ENCODE measurements at places on chromosomes 2 and 18. TPM values are rescaled to one million over a fixed set of nuclear protein-coding genes. Genes with fewer than 3 reads are reported as not detected.

DNA sequence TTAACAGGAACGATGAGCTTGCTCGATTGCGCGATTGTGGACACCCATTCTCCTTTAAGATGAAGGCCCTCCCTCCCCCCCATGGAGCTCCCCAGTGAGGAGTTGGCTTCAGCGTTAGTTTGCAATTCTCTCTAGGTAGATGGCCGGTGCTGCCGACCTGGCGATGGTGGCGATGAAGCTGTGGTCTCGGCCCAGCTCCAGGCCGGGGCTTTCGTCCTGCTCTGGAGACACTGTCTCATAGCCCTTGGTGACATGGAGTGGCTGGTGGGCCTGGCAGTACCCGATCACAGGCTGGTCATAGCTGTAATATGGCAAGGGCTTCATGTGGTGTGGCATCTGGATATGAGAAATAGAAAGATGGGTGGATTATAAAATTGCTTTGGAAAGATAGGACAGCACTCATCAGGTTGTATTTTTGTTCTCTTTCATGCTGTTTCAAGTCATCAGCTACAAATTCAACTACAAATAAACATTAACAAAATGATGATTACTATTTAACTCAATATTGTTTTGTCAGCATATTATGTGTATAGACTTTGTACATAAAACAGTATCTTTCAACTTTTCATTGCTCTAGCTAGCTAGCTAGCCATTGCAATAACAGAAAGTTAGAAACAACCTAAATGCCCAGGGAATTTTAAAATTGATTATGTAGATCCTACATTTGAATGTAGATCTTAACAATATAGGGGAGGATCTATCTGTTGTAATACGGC is 773.4 kb downstream of the LRRTM4 start:
- H3K27ac ChIP-seq = no peak overlapping the region
- no peak overlapping the region for H3K4me3 ChIP-seq
- DNase-seq = no peak
- H3K27me3 ChIP-seq = no peaks in the 10 kb centered on the region
- no peaks in the 10 kb centered on the region for H3K4me1 ChIP-seq

- H3K4me3 ChIP-seq = no peak overlapping the region
- no peaks in the 10 kb centered on the region for H3K27me3 ChIP-seq
- DNase-seq = no peak
- H3K27ac ChIP-seq = no peak overlapping the region
- H3K4me1 ChIP-seq = no peaks in the 10 kb centered on the region
These were observed 955 bp downstream of the TTR start for GRCh38 chr18:31592506-31593157.

DNA sequence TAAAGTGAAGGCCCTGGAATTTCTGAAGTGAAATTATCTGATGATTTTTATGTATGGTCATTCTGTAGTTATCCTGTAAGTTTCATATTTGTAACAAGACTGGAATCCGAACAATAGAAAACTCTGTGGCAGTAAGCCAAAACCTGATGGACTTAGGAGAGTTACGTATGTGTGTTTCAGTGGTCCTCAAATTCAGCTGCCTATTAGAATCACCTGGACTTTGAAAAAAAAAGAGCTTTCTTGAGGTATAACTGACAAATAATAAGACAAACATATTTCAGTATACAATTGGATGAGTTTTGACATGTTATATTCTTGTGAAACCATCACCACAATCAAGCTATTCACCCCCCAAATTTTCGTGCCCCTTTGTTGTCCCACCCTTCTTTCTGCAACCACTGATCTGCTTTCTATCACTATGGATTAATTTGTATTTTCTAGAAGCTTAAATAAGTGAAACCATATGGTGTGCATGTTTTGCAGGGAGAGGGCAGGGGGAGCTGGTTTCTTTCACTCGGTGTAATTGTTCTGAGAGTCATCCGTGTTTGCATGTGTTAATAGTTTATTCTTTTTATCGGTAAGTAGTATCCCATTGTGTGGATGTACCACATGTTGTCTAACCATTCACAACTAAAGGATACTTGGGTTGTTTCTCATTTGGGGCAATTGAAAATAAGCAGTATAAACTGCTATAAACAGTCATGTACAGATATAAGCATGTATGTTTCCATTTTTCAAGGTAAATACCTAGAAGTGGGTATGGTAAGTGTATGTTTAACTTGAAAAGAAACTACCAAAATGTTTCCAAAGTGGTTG is 50.2 kb upstream of the EML4 start:
- no peaks in the 10 kb centered on the region for H3K36me3 ChIP-seq
- peak; percentile 63 for DNase-seq
- H3K4me1 ChIP-seq = peaks cover 24% of the 10 kb centered on the region

The CYTIP gene
- total RNA-seq = 0.16 TPM

The C1QL2 gene
- 0.20 TPM for total RNA-seq
